Karpas-422 (cell line): ENCODE measurements at places on chromosomes 3 and 15. TPM values are rescaled to one million over a fixed set of nuclear protein-coding genes. Genes with fewer than 3 reads are reported as not detected.

- H3K36me3 ChIP-seq, result no peaks in the 10 kb centered on the region
- H3K4me1 ChIP-seq, result peaks cover 5% of the 10 kb centered on the region
- no peak overlapping the region for H3K4me3 ChIP-seq
Observed at GRCh38 chr15:31387092-31387478, 60.5 kb downstream of the KLF13 start.

DNA sequence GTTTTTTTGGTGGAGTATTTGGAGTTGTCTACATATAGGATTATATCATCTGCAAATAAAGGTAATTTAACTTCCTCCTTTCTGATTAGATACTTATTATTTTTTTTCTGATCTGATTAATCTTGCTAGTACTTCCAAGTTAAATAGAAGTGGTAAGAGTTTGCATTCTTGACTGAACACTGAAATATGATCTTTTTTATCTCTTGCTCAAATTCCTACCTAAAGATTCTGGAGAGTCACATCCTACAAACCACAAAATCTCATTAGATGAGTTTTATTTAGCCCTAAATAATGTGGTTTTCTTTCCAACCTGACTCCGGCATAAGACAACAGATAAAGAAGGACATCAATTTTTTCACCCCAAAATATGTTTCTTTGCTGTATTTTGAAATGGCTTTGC lies 977.9 kb upstream of the GBE1 start:
- no peaks in the 10 kb centered on the region for H3K27me3 ChIP-seq
- no peak overlapping the region for H3K27ac ChIP-seq
- DNase-seq, result no peak
- no peak overlapping the region for H3K4me3 ChIP-seq

GRCh38 chr15:33982516-33982915 lies 14.2 kb downstream of the CHRM5 start:
- no peaks in the 10 kb centered on the region for H3K4me1 ChIP-seq
- DNase-seq, result no peak
- H3K27me3 ChIP-seq, result no peaks in the 10 kb centered on the region
- no peak overlapping the region for H3K4me3 ChIP-seq
- H3K27ac ChIP-seq, result no peak overlapping the region
- no peaks in the 10 kb centered on the region for H3K36me3 ChIP-seq

DNA sequence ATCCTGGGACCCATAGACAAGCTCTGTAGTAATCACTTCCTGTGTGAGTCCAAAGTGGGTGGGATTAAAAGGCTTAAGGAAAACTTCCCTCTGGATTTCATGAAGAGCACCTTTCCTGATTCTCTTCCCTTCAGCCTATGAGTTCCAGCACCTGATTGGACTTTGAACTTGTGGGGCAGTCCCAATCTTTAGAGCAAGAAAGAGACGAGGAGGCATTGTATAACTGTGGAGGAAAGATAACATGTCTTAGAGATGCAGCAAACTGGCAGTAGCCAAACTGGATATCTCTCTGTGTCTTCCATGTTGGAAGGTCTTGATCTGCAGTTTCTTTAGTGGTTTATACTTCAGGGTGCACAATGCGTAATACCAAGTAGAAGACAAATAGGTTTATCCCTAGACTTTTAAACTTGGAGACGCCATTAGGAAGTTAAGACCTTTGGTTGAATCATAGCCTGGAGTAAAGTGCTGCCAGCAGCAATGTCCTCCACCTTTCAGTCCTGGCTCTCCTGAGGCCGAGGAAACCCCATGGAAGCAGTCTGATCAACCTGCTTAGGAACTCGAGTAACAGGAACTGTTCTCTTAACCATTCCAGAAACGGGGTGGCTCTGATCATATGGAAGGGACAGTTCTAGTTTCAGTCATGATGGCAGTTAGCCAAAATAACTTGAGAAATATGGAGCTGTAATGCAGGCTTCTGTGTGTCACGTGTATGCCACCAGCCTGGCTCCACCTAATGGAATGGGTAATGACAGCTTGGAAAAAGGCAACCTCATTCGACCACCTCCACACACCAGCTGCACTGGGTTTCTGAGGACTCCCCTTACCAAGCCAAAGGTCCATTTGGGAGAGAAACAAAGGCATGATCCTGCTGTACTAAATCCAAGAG lies 4.7 kb downstream of the EIF1B start:
- peaks cover 27% of the 10 kb centered on the region for H3K4me1 ChIP-seq
- peaks cover 23% of the 10 kb centered on the region; the same call in 1 of the 2 replicates for H3K36me3 ChIP-seq
- no peaks in the 10 kb centered on the region for H3K27me3 ChIP-seq
- H3K27ac ChIP-seq, result no peak overlapping the region
- H3K4me3 ChIP-seq, result no peak overlapping the region
- DNase-seq, result peak; percentile 51

GRCh38 chr15:56243163-56244037 lies at the start of gene RFX7:
Gene RFX7 (minus strand): TSS chr15:56243879. CDS start chr15:56243285, 594 bp downstream.
- DNase-seq, result peak; percentile 90
- H3K27me3 ChIP-seq, result no peaks in the 10 kb centered on the region
- peaks cover 36% of the 10 kb centered on the region for H3K4me1 ChIP-seq
- H3K4me3 ChIP-seq, result peak within 1 kb of the TSS; percentile 88

DNA sequence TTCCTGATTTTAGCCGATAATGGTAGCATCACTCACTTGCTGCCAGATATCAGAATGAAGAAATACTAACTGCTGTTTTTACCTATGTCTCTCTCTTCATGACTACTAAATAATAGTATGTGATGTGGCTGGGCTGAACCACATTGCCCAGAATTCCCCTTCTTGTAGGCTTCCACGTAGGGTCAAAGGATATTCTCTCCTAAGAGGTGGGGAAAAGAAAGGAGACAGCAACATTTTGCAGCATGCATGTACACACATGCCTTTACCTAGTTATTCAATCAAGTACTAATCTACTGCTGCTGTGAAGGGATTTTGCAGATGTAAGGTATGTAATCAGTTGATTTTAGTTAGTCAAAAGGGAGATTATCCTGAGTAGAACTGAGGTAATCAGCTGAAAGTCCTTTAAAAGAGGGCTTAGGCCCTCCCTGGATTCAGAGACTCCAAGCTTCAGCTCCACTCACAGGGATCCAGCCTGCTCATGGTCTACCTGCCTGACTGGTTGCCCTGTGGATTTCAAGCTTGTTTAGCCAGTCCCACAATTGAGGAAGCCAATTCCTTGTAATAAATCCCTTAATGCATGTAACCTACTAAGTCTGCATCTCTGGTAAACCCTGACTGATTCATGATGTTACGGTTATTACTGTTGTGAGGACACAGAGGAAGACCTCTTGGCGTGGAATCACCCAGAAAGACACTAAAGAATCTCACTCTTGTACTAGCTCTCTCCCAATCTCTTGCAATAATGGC lies 20.4 kb downstream of the PLD1 start:
- H3K36me3 ChIP-seq, result no peaks in the 10 kb centered on the region
- no peak for DNase-seq
- no peak overlapping the region for H3K27ac ChIP-seq
- no peaks in the 10 kb centered on the region for H3K27me3 ChIP-seq
- no peak overlapping the region for H3K4me3 ChIP-seq
- H3K4me1 ChIP-seq, result peaks cover 14% of the 10 kb centered on the region

- no peaks in the 10 kb centered on the region for H3K27me3 ChIP-seq
- H3K4me1 ChIP-seq, result no peaks in the 10 kb centered on the region
- H3K27ac ChIP-seq, result no peak overlapping the region
Observed at GRCh38 chr15:47266566-47266965, 450.7 kb upstream of the SEMA6D start.

DNA sequence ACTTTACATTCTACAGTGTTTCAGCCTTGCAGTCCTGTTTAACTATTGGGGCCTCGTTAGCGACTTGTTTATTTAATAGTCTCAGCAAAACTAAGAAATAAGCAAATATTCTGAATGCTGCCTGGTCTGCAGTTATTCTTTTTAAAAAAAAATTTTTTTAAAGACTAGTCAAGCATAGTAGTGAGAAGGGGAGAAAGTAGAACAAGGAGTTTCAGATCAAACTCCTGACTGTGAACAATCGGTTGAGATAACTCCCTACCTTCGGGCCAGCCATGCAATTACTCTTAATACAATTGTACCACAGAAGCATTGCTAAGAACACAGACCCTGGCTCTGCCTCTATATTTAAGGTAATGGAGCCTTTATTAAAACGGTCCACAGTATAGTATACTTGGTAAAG lies 5.8 kb upstream of the DUT start:
- H3K4me1 ChIP-seq, result peaks cover 27% of the 10 kb centered on the region
- no peak overlapping the region for H3K27ac ChIP-seq
- no peaks in the 10 kb centered on the region for H3K36me3 ChIP-seq
- DNase-seq, result no peak
- no peak overlapping the region for H3K4me3 ChIP-seq
- no peaks in the 10 kb centered on the region for H3K27me3 ChIP-seq

DNA sequence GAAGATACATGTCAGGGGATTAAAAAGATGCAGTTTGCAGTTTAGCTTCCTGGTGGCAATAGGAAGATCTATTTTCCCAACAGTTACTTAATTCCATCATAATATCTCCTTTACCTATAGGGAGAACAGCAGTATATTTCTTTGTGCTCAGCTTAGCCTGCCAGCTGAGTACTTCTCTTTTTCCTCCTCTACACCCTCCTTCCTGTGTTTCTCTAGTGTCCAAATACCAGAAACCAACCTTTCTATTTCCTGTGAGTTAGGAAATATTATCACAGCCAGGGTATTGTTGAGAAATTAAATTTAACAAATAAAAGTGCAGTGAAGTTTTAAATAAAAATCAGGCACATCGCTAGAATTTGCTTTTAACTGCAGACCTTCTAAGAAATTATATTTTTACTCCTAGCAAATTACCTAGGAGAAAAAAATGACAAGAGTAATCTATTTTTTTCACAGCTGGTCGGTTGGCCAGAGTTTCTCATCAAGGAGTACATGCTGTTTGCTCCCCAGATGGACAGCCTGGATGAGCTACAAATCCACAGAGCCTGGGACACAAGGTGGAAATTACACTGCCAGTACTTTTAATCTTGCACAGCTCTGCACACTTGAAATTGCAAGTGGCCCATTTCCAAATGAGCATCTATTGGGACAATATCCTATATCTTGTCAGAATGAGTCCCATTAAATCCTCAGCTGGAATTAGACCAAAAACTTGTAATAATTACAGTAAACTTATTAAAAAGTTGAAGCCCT lies 185.2 kb upstream of the CFAP20DC start:
- no peak for DNase-seq
- no peaks in the 10 kb centered on the region for H3K36me3 ChIP-seq
- H3K27ac ChIP-seq, result no peak overlapping the region

DNA sequence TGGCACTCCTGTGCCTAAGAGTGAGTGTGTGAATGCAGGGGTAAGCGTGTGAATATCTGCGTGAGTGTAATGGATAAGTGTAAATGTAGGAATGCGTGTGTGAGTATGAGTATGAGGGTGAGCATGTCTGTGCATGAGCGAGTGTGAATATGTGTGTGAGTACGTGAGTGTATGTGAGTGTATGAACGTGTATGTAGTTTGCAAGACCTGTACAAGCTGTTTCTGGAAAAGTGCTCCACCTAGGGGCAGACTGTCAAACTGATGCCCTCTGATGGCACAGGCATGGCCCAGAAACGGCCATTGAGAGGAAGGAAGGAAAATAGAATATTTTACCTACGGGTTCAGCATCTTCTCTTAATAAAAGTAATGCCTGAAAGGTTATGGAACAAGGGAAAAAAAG lies 24.4 kb upstream of the FRMD4B start:
- no peaks in the 10 kb centered on the region for H3K36me3 ChIP-seq
- no peak overlapping the region for H3K4me3 ChIP-seq
- peak; percentile 84 for DNase-seq
- no peaks in the 10 kb centered on the region for H3K27me3 ChIP-seq
- no peaks in the 10 kb centered on the region for H3K4me1 ChIP-seq

DNA sequence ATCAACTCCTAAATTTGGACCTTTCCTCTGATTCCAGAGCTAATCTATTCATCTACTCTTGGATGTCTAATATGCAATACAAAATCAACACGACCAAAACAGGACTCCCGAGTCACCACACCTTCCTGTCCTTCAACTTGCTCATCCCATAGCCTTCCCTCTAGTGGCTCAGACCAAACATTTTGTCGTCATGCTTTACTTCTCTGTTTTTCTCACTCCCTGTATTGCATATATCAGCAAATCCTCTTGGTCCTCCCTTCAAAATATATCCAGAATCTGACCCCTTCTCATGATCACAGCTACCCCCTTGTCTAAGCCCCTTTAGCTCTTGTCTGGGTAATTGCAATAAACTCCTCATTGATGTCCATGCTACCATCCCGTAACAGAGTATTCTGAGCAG lies 30.5 kb upstream of the DCP1A start:
- no peak overlapping the region for H3K4me3 ChIP-seq
- no peaks in the 10 kb centered on the region for H3K36me3 ChIP-seq
- H3K4me1 ChIP-seq, result no peaks in the 10 kb centered on the region
- no peaks in the 10 kb centered on the region for H3K27me3 ChIP-seq
- H3K27ac ChIP-seq, result no peak overlapping the region

DNA sequence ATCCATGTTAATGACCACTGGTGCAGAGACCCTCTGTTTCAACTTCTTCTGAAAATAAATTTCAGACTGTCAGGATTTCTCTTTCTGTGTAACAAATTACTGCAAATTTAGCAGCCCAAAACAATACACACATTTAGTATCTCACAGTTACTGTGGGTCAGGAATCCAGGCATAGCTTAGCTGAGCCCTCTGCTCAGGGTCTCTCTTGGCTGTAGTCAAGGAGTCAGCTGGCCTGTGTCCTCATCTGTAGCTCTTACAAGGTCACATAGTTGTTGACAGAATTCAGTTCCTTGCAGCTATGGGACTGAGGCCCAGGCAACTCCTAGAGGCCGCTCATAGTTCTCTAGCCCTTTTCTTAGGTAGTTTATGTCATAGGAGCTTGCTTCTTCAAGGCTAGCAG lies 51.9 kb downstream of the NKIRAS1 start:
- no peaks in the 10 kb centered on the region for H3K27me3 ChIP-seq
- DNase-seq, result no peak
- peaks cover 43% of the 10 kb centered on the region for H3K4me1 ChIP-seq
- H3K27ac ChIP-seq, result no peak overlapping the region
- peaks cover 9% of the 10 kb centered on the region; the same call in 1 of the 2 replicates for H3K36me3 ChIP-seq

- H3K27ac ChIP-seq, result no peak overlapping the region
- no peak overlapping the region for H3K4me3 ChIP-seq
- H3K4me1 ChIP-seq, result no peaks in the 10 kb centered on the region
Observed at GRCh38 chr3:46860810-46861604, 2.2 kb downstream of the MYL3 start.

GRCh38 chr3:136954251-136954650 lies 3.5 kb upstream of the IL20RB start:
- no peak overlapping the region for H3K4me3 ChIP-seq
- H3K27ac ChIP-seq, result no peak overlapping the region
- peaks cover 26% of the 10 kb centered on the region for H3K4me1 ChIP-seq
- H3K36me3 ChIP-seq, result no peaks in the 10 kb centered on the region
- no peaks in the 10 kb centered on the region for H3K27me3 ChIP-seq

GRCh38 chr3:72444656-72445223 lies 403.5 kb downstream of the SHQ1 start:
- H3K27me3 ChIP-seq, result no peaks in the 10 kb centered on the region
- H3K4me1 ChIP-seq, result peaks cover 38% of the 10 kb centered on the region
- no peaks in the 10 kb centered on the region for H3K36me3 ChIP-seq
- no peak overlapping the region for H3K4me3 ChIP-seq

ADGRG7 gene
- total RNA-seq, result not detected in 2 replicates

ALAS1 gene
- total RNA-seq, result 24.8 and 41.6 TPM in 2 replicates

SOX14 gene
- not detected in 2 replicates for total RNA-seq

CPN2 gene
- total RNA-seq, result not detected in 2 replicates

IL1RAP gene
- 1.6 and 2.8 TPM in 2 replicates for total RNA-seq

CAMK1 gene
- total RNA-seq, result 41.6 and 86.6 TPM in 2 replicates

RAB6B gene
- not detected in 2 replicates for total RNA-seq

CYFIP1 gene
- 0.04 and 1.7 TPM in 2 replicates for total RNA-seq
